ENCODE measurements at places on chromosomes 5 and 9.

DNA sequence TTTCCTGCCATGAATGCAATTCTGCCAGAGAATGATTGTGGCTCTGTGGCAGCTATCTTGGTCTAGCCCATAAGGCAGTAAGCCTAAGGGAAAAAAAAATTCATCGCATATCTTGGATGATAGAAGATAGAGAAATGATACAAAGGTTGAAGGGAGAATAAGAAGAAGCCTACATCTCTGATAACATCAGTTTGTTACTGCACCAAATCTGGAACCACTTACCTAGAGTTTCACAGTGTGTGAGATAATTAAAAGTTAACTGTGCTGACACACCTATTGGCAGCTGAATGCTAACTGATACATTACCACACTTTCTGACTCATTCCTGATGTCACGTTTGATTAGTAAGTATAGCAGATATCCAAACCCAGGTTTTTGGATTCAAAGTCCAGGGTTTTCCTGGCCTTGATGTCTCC, 91.6 kb upstream of the TAF11L2 start:
- DNase-seq = no peak

GRCh38 chr5:39132128-39132447, 57.9 kb upstream of the RICTOR start:
- no peak for DNase-seq

DNA sequence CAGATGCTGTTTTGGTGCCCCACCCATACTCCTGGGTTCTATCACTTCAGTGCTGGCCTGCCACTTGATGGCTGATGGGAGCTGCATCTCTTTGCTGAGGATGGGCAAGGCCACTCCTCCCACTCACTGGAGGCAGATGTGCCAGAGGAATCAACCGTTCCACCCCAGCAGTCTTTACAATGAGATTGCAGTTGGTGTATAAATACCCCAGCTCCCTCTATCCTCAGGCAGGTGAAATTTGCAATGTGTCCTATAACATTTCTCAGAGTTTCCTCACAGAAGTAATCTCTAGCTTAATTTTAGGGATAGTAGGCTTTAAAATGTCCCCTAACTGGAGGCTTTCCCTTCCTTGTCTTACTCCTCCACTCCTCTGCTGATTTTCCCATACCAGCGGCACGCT, 36.5 kb upstream of the ERCC6L2 start:
- DNase-seq = no peak

DNA sequence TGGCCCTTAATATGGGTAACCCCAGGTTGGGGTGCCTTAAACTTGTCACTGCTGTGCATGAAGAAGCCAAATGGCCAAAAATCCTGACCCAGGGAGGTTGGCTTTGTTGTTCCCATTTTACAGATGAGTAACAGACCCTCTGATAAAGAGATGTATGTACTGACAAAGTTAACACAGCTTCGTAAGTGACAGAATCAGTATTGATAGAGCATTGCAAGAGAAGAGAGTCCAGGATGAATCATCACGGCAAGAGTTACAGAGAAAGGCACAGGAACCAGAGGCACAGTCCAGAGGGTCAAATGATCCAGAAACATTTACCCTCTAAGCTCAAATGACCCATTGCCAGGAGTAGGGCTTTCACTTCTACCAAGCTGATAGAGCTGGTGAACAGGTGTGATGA, 103.8 kb upstream of the SMC2 start:
- DNase-seq = no peak

DNA sequence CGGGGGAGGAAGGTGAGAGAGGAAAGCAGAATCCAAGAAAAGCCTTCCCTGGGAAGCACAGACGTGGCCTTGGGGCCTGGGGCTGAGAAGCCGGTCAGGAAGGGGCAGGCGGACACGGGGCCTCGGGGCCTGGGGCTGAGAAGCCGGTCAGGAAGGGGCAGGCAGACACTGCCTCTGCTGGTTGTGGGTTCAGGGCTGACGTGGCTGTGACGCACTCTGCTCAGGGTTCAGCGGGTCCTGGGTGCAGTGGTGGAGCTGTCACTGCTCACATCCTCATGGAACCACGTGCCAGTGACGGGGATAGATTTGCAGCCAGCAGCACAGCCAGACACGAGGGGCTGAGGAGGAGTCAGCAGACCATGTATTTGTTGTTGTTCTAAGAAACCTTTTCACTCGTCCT, 12.8 kb downstream of the PAEP start:
- no peak for DNase-seq

- no peak for DNase-seq
These were observed 54.2 kb downstream of the KIAA1958 start for GRCh38 chr9:112540800-112541199.

GRCh38 chr5:33227746-33228145, 213.0 kb upstream of the TARS1 start:
- DNase-seq = no peak

- DNase-seq = peak; percentile 29
These were observed at the start of gene EGFLAM for GRCh38 chr5:38258319-38259061. EGFLAM (plus strand) TSS chr5:38258559; CDS start chr5:38258755, 196 bp downstream.

DNA sequence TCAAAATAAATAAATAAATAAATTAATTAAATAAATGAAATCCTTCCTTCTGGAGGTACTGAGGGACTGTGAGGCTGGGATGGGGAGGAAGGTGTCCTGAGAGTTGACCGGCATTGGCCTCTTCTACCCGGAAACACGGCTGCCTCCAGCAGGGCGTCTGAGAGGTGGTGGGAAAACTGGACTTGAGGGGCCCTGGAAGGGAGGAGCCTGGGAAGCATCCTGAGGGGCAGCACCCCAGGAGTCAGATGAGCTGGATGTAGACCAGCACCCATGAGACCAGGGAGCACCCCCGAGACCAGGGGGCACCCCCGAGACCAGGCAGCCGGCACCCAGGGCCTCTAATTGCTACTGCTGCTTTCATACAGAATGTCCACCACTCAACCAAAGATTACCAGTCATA, 8.8 kb upstream of the NSMF start:
- no peak for DNase-seq

DNA sequence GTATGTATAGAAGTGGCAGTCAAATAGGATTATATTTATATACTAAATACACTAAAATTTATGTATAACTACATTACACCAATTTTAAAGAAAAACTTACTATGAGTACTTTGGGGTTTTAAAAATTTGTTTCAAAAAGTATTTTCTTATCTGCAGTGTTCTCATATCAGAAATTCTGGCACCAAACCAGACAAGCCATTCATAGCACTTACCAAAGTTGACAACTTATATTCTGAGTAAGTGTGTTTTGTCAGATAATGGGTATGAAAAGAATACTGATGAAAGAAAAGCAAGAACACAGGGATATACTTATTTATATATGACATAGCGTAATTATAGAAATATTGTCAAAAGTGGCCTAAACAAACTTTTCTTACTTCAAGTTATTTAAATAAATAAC, 67.5 kb downstream of the SPEF2 start:
- no peak for DNase-seq

DNA sequence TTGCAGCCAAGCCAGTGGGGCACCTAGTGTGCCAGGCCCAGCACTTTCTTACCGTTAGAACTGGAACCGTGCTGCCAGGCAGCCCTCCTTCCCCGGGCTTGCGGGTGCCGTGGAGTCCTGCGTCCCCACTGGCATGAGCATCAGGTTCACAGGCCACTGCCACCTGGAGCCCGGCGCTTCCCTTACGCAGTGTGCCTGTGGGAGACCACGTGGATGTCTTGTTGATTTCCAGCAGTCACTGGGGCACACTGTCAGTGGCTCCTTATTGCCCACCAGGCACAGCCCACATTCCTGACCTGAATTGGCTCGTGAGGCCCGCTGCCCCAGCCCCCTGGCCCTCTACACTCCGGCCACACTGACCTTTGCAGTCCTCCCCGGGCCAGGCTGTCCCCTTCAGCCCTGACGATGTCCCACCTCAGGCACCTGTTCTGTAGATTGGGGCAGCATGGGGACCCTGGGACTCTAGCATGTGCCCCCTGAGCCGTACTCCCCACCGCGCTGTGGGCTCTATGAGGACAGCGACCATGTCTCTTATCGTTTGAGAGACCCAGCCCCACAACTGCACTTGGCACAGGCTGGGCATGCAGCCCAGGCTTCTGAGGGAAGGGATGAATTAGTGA, 10.4 kb upstream of the CEL start:
- no peak for DNase-seq

GRCh38 chr9:83623679-83624076, 735 bp downstream of the IDNK start:
- DNase-seq = peak; percentile 30

- DNase-seq = peak; percentile 68
These were observed 986 bp downstream of the PLPP1 start for GRCh38 chr5:55533521-55534435.

DNA sequence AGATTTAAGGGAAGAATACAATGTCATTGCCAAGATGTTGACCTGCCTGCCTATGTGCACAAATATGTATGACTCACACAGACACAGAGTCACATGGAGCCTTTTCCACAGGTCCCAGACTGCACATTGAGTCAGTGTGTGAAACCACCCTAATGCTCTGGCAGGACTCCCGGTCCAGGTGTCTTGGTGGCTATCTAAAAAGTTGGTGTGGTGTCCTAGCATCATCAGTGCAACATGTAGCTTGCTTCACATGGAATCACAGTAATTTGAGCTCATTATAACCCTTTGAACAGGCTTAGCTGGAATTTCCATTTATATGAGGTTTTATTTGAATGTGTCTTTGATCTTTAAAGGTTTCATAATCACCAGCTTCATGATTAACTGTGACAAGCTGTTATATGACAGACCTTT, 10.7 kb downstream of the IFNA5 start:
- peak; percentile 4 for DNase-seq

- DNase-seq = no peak
These were observed 639.7 kb upstream of the C9orf72 start for GRCh38 chr9:28212979-28213378.

DNA sequence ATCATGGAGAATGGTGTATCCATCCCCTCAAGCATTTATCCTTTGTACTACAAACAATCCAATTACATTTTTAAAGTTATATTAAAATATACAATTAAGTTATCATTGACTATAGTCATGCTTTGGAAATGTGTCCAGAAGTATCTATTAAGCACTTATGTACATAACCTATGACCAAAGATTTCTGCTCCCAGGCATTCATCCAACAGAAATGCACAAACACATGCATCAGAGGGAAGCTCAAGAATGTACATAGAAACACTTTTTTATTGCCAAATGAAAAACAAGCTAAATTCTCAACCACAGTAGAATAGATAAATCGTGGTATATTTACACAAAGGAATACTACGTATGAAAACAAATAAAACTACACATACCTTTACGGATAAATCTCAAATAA, 700.5 kb upstream of the ZNF608 start:
- no peak for DNase-seq

DNA sequence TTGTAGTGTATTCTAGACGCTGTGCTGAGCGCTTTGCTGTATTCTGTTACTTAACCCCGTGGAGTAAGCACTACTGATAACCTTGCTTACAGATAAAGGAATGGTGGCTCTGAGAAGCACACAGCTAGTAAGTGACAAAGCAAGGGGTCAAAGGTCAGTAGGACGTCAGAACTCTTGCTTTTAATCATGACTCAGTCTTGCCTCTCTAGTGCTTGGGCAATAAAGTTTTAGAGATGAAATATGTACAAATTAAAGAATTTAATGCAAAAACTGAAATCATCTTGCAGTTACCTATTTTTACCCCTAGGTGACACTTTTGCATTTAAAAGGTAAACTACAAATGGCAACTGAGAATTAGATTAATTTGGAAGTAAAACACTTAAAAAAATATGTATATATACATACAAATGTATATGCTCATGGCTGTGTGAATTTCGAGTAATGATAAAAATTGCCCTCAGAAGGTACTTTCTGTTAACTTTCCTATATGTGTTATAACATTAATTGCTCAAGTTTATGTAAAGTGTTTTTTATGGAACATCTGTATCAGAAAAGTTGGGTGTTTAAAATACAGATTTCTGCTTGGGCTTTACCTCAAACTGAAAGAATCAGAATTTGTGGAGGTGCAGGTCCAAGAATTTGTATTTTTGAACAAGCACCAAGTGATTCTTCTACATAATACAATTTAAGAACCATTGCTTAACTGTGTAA, 175.1 kb upstream of the DAB2 start:
- DNase-seq = no peak

GRCh38 chr9:97985058-97985861, 2.1 kb downstream of the ANP32B start:
- DNase-seq = peak; percentile 63

- DNase-seq = no peak
These were observed 2.0 kb upstream of the LHFPL2 start for GRCh38 chr5:78650531-78650930.

GRCh38 chr5:2544003-2544402, 207.5 kb downstream of the IRX2 start:
- DNase-seq = no peak

DNA sequence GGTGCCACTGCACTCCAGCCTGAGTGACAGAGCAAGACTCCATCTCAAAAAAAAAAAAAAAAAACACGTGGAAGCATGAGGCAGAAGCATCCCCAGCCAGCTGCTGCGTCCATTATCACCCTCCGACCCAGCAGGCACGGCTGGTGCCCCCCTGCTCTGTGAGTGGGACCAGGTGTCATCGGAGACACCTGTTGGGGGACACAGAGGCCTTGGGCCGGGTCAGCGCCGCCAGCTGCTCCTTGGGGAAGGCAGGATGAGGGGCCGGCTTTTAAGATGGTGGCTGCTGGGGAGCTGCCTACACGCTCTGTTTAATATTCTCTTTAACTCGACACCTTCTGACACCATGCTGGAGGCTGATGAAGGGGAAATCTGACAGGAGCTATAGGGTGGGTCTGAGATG, 80.2 kb upstream of the RUFY1 start:
- DNase-seq = no peak

DNA sequence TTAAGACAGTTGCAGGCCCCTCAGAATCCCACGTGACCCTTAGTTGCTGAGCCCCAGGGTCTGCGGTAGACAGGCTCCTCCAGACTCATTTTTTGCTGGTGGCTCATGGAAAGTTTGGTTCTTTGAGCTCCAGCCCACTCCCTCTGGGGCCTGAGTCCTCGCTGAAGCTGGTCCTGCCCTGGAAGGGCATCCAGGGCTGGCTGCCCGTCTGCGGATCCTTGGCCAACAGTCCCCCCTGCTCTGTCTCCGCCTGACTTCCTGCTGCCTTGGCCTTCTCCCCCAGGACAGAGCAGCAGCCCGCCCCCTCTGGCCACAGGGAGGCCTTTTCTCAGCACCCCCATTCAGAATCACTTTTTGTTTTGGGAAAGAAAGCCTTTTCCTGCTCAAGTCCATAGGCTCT, 24.4 kb downstream of the SLC6A7 start:
- DNase-seq = no peak

Measured in activated CD8-positive, alpha-beta T cell treated with anti-CD3 and anti-CD28 coated beads for 36 hours (primary cell).